ENCODE measurements at places on chromosomes 16 and 17.

DNA sequence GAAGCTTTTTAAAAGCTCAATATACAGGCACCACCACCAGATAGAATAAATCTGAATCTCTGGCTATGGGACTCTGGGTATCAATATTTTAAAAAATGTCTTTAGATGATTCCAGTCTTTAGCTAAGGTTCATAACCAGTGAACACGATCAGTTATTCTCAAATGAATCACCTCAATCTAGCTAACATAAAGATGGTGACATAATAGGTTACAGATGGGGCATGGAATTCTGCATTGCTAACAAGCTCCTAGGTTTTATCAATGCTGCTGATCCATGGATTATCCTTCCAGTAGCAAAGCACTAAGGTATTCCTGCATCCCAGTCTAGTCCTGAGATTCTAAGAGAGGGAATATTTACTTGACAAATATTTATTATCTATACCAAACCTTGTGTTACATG is 415.5 kb upstream of the CDH11 start:
- DNase-seq = no peak

DNA sequence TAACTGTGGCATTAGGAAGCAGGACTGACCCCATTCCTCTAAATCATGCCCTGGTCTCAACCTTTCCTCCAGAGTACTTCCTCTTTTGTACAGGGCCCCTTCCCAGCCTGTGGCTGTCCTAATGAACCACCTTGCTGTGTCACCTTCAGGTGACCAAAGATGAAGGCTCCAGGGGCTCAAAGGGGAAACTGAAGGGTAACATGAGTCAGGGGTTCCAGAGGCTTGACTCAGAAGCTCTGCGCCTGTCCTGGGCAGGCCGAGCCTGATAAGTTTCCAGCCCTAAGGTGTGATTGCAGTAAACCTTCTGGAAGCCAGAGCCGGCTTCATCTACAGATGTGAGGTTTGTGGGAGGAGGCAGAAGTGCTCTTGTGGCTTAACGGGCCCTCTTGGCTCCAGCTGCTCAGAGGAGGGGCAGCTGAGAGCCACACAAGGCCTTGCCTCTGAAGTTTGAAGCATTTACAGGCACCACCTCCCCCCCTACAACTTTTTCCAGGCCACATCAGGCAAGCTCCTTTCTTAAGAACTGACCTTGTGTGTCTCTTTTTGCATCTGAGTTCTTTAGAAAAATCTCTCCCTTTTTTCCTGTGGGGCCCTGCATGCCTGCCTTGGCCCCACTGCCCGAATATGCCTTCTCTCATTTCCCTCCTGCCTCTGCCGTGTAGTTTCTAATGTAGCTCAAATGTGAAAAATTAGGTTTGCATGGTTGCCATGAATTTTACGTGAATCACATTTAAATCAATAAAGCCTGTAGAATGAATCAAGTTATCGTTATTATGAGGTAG is 149.9 kb downstream of the CLEC16A start:
- DNase-seq = no peak

GRCh38 chr16:17177242-17177958 is 293.4 kb downstream of the XYLT1 start:
- DNase-seq = no peak

DNA sequence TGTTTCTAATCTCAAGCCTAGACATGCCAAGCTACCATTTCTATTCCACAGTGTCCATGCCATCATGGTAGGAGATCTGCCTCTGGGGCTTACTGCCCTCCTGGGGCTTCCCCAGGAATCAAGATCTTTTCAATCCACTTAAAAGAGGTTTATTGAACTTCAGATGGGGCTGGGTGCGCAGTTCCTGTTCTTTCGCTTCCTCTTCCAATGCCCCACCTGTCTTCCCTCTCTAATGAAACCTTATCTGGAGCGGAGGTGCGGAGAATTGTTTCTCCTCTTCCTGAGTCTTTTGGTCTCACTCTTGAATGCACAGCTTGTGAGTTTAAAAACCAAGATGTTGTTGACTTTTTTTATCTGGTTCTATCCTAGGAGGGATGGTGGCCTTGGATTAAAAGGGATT is 30.4 kb upstream of the METTL16 start:
- no peak for DNase-seq

GRCh38 chr17:48131216-48131824 is 23.8 kb downstream of the SNX11 start:
- DNase-seq = peak; percentile 72

GRCh38 chr16:72996291-72997062 is 51.5 kb downstream of the ZFHX3 start:
- no peak for DNase-seq

Measured in endothelial cell (in vitro differentiated cells).